ENCODE measurements at places on chromosomes 16 and 17. TPM values are rescaled to one million over a fixed set of nuclear protein-coding genes. Genes with fewer than 3 reads are reported as not detected.

DNA sequence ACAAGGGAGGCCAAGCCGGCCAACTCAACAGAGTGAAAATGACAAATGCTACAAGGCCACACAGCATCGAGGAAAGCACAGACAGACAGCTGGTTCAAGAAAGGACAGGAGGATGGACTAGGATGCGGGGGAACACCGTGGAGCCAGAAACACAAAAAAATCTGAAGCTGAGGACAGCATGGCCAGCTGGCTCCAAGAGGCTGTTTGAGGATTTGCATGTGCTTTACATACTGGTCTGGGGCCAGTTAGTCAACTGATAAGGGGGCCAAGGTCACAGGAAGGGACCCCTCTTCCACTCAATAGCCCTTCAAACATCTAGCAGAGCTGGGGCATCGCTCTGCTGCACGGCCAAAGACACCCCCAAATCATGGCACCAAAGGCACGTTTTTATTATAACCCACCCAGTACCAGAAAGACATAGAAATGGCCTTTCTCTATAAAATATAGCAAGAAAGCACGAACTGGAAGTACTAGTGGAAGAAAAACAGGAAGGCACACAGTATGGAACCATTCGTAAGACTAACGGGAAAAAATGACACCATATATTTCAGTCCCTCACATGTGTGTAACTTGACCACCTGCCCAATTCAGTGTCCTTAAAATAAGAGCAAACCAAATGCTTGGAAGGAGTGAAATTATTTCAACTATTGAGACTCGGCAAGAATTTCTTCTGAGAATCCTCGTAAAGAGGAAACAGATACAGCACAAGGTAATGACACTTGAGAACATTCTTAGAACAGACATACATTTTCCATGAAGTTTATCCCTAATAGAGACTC lies 7.8 kb upstream of the SRL start:
- H3K4me3 ChIP-seq: no peak overlapping the region
- H3K4me1 ChIP-seq: peaks cover 7% of the 10 kb centered on the region
- H3K27me3 ChIP-seq: no peaks in the 10 kb centered on the region
- H3K36me3 ChIP-seq: no peaks in the 10 kb centered on the region

- no peak overlapping the region for H3K27ac ChIP-seq
- H3K4me1 ChIP-seq: peaks cover 36% of the 10 kb centered on the region
- no peaks in the 10 kb centered on the region for H3K36me3 ChIP-seq
- H3K27me3 ChIP-seq: no peaks in the 10 kb centered on the region
- no peak for DNase-seq
- H3K4me3 ChIP-seq: no peak overlapping the region
Measured at GRCh38 chr16:68242926-68243858, 2.0 kb upstream of the PLA2G15 start.

- DNase-seq: no peak
- no peaks in the 10 kb centered on the region for H3K27me3 ChIP-seq
- H3K27ac ChIP-seq: no peak overlapping the region
- H3K4me1 ChIP-seq: peaks cover 7% of the 10 kb centered on the region
Measured at GRCh38 chr16:75616521-75617010, 6.5 kb downstream of the ADAT1 start.

DNA sequence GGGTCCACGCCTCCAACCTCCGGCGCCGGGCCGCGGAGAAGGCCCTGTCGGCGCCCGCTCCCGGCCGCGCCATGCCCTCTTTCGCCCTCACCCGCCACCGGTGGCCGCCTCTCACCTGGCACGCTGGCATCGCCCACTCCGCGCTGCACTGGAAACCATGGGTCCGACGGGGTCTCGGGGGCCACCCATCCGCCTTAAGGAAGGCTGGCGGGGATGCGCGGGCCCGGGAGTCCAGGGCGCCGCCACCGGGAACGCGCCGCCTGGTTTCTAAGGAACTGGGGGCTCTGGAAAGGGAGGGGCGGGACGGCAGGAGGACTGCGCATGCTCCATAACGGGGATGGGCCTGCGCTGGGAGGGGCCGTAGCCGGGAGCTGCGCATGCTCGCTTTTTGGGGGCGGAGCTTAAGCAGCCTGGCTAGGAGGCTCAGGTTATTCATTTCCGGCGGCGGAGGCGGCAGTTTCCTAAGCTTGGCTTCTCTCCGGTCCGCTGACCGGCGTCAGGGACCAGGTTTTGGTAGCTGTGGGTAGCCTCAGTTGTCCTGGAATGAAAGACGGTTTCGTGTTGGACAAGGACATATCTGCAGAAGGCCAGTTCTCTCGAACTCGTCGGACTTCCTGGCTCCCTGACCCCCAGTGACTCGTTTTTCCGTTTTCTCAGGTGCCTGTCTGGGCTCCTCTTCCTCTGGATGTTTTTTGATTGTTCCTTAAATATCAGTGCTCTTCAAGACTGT lies at the start of gene GFOD2:
Gene GFOD2, minus strand, starts transcription at position 269 of the 730 bp plus-strand sequence. CDS start 33,601 bp downstream, outside the sequence.
- peak within 1 kb of the TSS; percentile 99 for H3K4me3 ChIP-seq
- peaks cover 22% of the 10 kb centered on the region for H3K4me1 ChIP-seq
- peak; percentile 99 for DNase-seq
- peak within 1 kb of the TSS; percentile 96 for H3K27ac ChIP-seq
- H3K27me3 ChIP-seq: no peaks in the 10 kb centered on the region
- no peaks in the 10 kb centered on the region for H3K36me3 ChIP-seq

DNA sequence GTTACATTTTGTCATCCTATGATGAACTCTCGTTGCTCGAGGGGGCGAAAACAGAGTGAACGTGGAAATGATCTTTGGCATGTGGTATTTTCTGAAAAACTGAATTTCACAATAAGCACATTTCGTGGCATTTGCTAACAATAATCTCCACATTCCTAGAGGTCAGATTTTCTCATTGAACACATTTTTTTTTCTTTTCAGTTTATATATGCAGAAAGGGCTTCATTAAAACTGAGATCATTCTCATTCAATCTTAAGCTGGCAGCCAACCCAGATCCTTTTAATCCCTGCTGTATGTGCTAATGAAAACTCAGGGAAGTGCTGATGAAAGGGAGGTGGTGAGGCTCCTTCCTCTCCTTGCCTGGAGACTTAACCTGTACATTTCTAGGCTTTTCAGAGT lies 52.6 kb downstream of the PRKCA start:
- no peak overlapping the region for H3K27ac ChIP-seq
- H3K4me1 ChIP-seq: no peaks in the 10 kb centered on the region
- no peak overlapping the region for H3K4me3 ChIP-seq
- no peaks in the 10 kb centered on the region for H3K36me3 ChIP-seq
- no peak for DNase-seq
- no peaks in the 10 kb centered on the region for H3K27me3 ChIP-seq

DNA sequence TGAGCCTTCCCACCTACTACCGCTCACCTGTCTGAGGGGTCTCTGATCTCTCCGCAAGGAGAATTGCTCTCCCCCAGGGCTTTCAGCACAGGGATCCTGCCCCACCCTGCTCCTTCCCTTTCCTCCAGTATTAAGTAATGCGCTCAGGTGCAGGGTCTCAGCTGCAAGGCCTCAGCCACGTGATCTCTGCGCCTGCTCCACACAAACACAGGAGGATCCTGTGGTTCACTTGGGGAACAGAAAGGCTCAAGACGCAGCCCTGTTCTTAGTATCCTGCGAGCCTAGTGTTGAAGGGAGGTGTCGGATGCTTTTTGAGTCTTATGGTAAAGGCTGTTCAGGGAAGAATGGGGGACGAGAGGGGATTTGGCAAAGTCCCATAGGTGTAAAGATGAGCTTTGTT lies 41.6 kb upstream of the GCSH start:
- H3K4me3 ChIP-seq: no peak overlapping the region
- no peak overlapping the region for H3K27ac ChIP-seq
- H3K27me3 ChIP-seq: no peaks in the 10 kb centered on the region
- no peak for DNase-seq
- no peaks in the 10 kb centered on the region for H3K4me1 ChIP-seq

- H3K36me3 ChIP-seq: no peaks in the 10 kb centered on the region
- H3K4me3 ChIP-seq: peak overlapping the region; percentile 89
- no peaks in the 10 kb centered on the region for H3K27me3 ChIP-seq
- H3K4me1 ChIP-seq: peaks cover 55% of the 10 kb centered on the region
- H3K27ac ChIP-seq: peak overlapping the region; percentile 92
Measured at GRCh38 chr17:60390186-60390585, 1.7 kb downstream of the USP32 start.

DNA sequence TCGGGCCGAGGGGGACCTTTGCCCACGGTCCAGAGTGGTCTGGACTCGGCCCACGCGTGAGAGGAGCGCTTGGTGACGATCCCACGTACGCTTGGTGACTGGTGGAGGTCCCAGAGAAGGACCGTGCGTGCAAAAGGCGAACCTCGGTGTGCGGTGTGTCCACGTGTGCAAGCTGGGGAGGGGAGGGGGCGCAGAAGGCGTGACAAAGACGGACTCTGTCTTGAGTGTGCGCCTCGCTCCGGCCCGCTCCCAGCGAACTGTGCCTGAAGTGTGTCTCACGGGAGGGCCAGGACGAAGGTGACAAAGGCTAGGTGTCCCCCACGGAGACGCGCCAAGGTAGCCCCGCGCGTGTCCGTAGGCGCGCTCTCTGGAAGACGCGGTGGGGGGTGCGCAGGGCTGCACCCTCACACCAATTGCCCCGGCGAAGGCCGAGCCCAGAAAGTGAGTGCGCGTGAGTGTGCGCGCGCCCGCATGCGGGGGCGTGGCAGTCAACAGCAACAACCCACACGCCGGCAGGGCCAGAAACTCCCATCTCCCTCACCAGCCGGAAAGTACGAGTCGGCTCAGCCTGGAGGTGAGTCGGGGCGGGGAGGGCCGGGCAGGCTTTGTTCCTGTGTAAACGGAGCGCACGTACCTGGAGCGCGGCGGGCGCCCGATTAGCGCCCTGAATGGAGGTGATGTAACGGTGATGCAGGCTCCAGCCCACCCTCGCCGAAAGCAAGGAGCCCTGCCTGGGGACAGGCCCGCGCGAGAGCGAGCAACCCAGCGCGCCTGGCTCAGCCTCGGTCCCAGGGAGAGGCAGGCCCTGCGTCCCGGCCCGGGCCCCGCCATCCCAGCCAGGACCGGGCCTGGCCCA lies at the start of gene GPRC5C:
Gene GPRC5C, plus strand, starts transcription at position 521 of the 856 bp plus-strand sequence. CDS start 7,689 bp downstream, outside the sequence.
- peaks cover 42% of the 10 kb centered on the region for H3K4me1 ChIP-seq
- peak within 1 kb of the TSS; percentile 98 for H3K27ac ChIP-seq
- H3K36me3 ChIP-seq: no peaks in the 10 kb centered on the region
- DNase-seq: peak; percentile 79
- H3K27me3 ChIP-seq: no peaks in the 10 kb centered on the region
- peak within 1 kb of the TSS; percentile 90 for H3K4me3 ChIP-seq

DNA sequence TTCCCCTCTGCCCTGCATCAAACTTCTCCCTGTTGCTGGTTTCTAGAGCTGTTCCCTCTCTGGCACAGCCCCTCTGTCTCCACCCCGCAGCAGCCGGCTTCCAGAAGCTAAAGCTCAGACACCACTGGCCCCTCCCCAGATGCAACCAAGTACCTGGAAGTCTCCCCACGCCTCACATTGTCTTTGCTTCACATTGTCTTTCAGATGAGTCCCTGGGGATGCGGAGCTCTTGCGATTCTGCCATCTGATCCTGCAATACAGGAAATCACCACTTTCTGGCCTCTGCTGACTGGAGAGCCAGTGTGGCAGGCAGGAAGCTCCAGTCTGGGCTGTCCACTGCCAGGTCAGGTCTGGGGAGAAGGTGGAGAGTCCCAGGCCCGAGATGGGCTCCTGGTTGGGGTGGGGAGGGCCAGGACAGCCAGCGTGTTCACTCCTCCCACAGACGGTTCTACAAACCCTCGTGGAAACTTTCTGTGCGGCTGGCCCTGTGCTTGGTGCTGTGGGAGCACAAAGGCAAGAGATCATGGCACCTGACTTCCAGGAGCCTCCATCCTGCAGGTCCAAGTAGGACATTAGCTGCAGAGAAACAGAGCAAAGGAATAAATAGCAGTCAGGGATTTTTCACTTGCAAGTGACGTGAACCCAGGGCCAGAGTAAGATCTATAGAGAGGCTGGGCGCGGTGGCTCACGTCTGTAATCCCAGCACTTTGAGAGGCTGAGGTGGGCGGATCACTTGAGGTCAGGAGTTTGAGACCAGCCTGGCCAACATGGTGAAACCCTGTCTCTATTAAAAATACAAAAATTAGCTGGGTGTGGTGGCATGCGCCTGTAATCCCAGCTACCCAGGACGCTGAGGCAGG lies 47.9 kb upstream of the MAP3K14 start:
- no peak overlapping the region for H3K27ac ChIP-seq
- H3K36me3 ChIP-seq: no peaks in the 10 kb centered on the region
- DNase-seq: no peak

GRCh38 chr17:82795615-82796014 lies 43.8 kb downstream of the TBCD start:
- peak overlapping the region; percentile 46 for H3K27ac ChIP-seq
- H3K4me1 ChIP-seq: peaks cover 5% of the 10 kb centered on the region
- no peak for DNase-seq

DNA sequence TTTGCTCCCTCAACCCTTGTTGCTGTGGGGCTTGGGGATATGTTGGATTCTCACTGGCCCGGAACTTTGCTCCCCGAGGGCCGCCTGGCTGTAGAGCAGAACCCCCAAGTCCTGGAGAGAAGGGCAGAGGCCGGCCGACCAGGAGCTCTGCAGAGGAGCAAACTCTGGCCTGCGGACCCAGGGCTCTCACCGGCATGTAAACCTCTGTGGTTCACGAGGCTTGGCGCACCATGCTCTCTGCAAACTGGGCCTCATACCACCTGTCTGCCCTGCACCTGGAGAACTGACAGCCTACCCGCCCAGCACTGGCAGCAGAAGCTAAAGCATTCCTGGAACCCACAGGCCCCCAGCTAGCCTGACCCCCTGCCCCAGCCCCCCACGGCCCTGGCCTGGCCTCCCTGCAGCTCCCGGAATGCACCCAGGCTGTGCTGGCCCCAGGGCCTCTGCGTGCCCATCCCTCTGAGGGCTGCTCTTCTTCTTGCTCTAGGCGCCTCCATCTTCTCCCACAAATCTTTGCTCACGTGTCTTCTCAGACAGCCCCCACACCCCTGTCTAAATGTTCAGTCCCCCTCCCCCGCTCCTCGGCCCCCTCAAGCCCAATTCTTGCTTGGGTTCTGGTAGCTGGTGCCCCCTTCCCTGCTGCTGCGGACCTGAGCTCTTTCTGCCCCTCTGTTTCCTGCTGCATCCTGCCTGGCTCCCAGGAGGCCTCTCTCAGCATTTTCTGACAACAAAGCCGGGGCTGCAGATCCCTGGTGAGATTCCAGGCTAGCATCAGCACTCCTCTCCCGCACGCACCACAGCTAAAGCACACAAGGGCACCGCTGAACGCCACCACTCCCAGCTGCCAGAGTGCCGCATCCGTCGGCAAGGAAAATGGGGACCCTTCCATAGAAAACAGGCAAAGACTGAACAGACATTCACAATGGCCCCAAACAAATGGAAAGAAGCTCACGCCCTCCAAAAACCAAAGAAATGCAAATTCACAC lies 23.3 kb downstream of the ACTG1 start:
- no peaks in the 10 kb centered on the region for H3K36me3 ChIP-seq
- DNase-seq: no peak
- no peak overlapping the region for H3K27ac ChIP-seq
- H3K27me3 ChIP-seq: no peaks in the 10 kb centered on the region

DNA sequence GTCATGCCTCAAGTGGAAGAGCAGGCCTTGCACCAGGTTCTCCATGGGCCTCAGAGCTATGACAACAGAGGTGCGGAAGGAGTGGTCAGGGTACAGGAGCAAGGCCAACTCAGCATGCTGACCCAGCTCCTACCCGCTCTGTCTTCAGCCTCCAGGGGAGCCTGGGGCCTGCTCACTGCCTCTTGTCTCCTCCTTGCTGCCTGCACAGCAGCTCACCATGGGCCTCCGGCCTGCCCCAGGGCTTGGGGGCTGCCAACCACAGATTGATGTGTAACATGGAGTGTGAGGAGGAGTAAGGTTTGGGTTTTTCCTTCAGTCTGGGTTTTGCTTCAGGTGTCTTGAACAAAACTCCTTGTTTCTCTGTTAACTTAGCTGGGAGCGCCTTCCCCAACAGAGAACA lies 62.1 kb downstream of the PLD6 start:
- no peak for DNase-seq
- peaks cover 21% of the 10 kb centered on the region for H3K4me1 ChIP-seq
- H3K27ac ChIP-seq: no peak overlapping the region

- H3K4me1 ChIP-seq: peaks cover 85% of the 10 kb centered on the region
- H3K27me3 ChIP-seq: no peaks in the 10 kb centered on the region
- DNase-seq: no peak
- H3K27ac ChIP-seq: peak overlapping the region; percentile 81
Measured at GRCh38 chr17:17064322-17064721, 22.1 kb downstream of the MPRIP start.

IKZF3 gene
- total RNA-seq: 0.12 TPM

SLC16A6 gene
- 0.82 TPM for total RNA-seq

Data from psoas muscle (tissue), 8 donors.